Glomerular endothelial cell (primary cell): ENCODE measurements at places on chromosomes 16 and 17. TPM values are rescaled to one million over a fixed set of nuclear protein-coding genes. Genes with fewer than 3 reads are reported as not detected.

GRCh38 chr16:58842156-58842555 lies 108.0 kb upstream of the GOT2 start:
- DNase-seq: no peak

Gene RNF222
- total RNA-seq: not detected in 2 replicates

Gene MILR1
- total RNA-seq: 4.5 and 6.0 TPM in 2 replicates

DNA sequence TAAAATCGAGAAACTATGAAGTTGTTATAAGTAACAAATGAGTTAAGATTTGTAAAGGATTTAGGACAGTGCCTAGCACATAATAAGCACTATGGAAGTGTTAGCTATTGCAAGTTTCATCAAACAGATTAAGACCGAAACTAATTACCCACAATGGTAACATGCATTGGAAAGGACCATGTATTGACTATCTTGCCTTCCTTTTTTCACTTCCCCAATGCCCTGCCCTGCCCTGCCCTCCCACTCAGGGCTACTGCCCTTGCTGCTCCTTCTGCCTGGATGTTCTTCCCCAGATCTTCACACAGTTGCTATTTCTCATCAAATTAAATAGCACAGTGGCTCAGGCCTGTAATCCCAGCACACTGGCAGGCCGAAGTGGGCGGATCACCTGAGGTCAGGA lies 202.1 kb upstream of the PSMD7 start:
- no peak for DNase-seq

Gene DHX58
- 6.5 and 11.3 TPM in 2 replicates for total RNA-seq

Gene TGFB1I1
- 136 and 143 TPM in 2 replicates for total RNA-seq

GRCh38 chr17:48611681-48612455 lies 1.1 kb upstream of the HOXB7 start:
- no peak for DNase-seq

DNA sequence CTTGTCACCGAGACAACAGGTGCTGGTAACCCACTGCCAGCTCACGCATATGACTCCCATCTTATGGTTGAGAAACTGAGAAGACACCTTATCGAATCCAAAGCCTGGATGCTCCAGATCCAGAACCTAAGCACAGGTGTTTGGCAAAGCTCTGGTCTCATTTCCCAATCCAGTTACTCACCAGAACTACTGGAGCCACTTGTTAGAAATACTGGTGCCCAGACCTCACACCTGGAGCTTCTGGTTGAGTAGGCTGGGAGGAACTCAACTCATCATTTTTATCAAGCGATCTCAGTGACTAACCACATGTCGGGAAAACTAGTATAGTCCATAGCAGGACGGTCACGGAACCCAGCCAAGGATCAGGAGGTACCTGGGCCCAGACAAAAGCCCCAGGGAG lies 86.7 kb upstream of the RCVRN start:
- DNase-seq: no peak

- DNase-seq: no peak
Measured at GRCh38 chr16:17159617-17160016, 311.1 kb downstream of the XYLT1 start.

DNA sequence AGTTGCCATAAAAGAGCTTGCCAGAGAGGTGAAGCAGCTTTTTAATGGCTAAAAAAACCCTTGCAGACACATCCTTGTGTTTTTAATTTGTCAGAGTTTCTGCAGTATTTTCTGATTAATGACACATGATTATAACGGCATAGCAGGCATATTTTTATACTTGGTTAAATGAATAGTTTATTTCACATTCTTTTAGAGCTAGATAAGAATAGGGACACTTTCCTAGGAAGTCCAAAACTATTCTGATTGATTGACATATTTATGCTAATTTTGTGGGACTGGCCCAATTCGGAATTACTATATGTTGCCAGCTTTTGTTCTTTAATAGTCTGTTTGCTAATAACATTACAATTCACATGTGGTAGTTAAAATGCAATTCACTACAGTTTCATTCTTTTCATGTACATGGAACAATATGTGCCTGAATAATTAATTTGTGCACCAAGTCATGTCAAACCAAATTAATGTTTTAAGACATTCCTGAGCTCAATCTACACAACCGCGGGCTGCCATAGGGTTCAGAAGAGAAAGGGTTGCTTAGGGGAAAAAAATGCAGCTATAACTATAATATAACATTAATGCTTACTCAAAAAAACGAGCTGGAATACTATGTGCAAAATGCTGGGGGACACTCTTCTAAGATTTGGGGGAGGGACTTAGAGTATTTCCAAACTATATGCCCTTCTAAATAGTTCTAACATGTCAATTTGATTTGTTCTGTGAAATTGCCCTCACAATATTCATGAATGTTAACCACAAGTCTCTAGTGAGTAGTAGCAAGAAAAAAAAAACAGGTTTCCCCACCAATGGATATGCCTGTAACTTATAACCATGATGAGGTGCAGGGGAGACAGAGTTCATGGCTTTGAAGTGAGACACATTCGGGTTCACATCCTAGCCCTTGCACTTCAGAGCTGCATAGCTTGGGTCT lies 305.4 kb downstream of the CEP112 start:
- DNase-seq: no peak

DNA sequence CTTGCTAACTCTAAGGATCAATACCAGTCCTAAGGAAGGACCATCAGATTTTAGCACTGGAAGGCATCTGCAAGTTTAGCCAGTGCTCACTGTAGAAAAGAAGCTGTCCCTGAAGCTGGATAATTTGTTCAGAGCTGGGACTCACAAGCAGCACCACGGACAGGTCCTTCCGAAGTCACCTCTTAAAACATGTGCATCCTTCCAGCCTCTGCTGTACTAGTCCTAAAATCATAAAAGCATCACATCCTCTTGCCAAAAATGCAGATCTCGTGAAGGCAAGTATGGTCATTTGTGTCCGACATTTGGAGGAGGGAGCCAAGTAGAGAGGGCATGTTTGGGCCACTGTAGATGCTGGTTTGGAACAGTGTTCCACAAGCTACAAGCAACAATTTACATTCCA lies 506.9 kb downstream of the RBFOX1 start:
- DNase-seq: no peak

GRCh38 chr16:27618606-27619327 lies 68.8 kb downstream of the KATNIP start:
- DNase-seq: no peak

DNA sequence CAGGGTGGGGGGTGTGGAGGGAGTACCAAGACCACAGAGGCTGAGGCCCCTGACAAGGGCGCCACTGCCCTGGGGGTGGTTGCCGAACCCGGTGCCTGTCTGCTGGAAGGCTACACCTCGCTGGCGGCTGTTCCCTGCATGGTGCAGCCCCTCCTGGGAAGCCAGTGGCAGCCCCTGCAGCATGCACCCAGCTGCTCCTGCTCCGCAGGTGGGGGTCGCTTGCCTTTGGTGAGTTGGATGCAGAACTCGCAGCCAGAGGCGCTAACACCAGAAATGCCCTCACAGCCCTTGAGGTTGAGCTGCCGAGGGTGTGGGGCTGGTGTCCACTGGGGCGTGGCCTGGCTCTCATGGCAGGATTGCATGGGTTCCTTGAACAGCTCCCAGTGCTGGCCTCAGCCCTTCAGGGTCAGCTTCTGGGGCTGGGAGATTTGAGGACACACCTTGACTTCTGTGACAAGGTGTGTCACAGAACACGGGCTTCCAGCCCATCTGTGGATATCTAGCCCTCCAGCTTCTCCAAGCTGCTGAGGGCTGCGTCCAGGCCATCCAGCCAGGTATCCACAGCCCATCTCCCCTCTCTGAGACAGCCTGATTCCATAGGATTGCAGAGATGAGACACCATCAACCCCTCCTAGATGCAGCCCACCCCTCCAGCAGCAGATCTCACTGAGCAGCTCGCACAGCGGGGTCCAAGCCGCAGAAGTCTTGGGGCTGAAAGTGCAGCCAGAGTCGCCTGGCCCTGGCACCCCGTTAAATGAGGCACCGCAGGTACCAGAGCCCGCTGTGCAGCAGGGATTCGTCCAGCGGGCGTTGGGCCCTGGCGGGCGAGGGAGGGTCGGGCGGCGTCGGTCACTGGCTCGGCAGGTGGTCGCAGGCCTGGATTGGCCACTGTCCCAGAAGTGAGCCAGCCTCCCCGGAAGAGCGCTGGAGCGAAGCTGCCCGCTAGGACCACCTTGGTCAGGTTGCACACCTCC lies 586.3 kb downstream of the KCNJ18 start:
- DNase-seq: no peak

DNA sequence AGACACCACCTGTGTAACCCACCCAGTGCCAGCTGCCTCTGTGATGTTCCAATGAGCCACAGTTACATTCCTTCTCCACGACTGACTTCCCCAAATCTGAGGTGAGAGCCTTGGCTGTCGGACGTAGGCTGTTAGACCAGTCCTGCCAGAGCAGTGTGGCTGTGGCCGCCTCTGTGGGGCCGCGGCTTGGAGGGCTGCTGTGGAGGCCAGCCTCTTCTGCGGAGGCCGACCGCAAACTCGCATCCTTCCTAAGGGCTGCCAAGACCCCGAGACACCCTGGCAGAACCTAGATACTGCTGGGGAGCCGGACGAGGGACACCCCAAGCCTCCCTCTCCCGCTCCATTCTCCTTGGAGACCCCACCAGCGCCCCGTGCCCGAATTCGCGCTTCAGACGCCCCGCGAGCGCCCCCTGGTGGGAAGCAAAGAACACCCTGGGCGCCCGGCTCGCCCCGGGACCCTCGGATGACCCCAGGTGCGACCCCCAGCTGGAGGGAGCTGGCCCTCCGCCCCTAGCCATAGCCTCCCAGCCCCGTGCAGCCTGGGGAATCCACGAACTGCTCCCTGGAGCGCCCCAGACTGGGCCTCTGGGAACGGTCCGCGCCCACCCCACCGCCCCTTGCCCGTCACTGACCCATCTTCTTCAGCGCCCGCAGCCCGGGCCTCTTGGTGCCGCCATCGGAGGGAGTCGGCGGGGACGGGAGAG lies 547 bp downstream of the PLCD3 start:
- DNase-seq: no peak

- DNase-seq: no peak
Measured at GRCh38 chr17:78258323-78259191, 27.1 kb downstream of the TMEM235 start.

Gene PRAC1
- not detected in 2 replicates for total RNA-seq

GRCh38 chr16:11675561-11676511 lies 7.6 kb downstream of the SNN start:
- DNase-seq: no peak
